ENCODE measurements at places on chromosomes 4 and X. TPM values are rescaled to one million over a fixed set of nuclear protein-coding genes. Genes with fewer than 3 reads are reported as not detected.

DNA sequence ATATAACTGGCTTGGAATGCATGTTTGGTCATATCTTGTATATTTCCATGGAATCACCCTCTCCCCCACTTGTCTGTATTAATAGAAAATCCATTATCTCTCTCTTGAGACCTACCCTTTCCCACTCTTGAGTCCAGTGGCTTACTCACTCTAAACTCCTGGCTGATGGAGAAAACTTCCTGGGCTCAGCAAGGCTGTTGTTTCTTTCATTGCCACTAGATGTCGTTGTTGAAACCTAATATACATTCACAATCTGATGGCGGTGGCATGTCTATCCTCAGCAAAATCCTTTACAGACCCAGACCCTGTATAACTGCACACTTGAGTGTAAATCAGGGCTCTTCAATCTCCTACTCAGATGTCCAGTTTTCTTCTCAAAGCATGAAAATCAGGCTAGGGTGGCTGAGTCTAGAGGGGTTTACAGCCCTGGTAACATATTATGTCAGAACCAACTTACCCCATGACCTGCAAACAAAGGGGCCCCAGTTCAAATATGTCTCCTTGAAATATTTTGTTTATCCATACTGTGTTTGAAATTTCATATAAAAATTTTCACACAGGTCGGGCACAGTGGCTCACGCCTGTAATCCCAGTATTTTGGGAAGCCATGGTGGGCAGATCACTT, 70.0 kb upstream of the FAM241A start:
- DNase-seq: no peak

CSAG1 gene
- not detected for total RNA-seq

TRIM60 gene
- total RNA-seq: not detected

DNA sequence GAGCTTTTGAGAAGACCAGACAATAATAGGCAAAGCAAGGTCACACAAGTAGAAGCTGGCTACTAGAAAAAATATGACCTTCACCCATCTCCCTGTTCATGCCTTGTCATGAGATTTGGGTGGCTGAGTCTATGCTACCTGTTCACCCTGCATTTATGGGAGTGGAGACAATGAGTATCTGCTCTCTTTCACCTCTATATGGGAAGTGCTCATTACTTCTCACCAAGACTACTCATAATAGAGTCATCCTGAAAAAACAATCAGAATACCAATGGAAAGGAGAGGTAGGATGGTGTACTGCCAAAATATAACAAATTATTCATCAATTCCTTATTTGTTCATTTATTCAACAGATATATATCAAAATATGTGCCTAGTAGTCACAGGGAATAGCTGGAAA, 921.8 kb upstream of the INTU start:
- DNase-seq: no peak

- no peak for DNase-seq
Observed at GRCh38 chrX:123884809-123885408, 25.1 kb downstream of the XIAP start.

DNA sequence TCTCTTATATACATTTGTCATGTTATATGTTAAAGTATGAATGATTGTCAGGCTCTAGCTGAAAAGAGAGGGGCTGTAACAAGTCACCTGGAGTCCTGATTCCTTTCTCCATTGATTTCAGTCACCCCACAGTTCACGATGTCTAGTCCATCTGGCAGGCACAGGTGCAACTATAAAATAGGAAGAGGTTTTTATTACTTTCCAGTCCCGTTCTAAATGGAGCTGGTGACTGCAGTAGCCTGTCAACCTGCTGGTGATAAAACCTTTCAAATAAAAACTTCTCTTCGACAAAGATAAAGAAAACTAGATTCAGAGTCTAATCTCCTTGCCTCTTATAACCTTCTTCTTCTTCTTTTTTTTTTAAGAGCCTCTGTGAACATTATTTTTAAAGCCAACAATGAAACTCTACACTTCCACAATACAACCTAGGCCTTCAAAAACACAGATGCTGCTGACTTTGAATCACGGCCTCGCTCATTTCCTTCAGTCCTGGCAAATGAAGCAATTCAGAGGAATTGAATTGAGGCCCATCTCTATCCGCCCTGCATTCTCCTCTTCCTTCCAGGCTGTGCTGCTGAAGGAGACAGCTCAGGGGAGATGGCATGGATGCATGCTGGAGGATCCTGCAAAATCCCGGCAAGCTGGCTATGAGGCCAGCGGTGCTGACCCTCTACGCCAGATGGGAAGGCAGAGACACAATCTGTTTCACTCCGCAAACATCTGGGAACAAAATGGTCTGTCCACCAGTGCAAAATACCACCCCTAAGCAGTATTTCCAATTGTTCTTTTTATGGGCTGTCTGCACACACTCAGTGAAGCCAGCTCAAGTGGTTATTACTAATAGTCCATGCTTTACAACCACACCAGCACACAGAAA, 27.3 kb upstream of the CDKN2AIP start:
- DNase-seq: no peak

- no peak for DNase-seq
Observed at GRCh38 chrX:42739741-42740140, 38.2 kb downstream of the PPP1R2C start.

- no peak for DNase-seq
Observed at GRCh38 chr4:23822181-23822580, 67.7 kb downstream of the PPARGC1A start.

All from thoracic aorta (tissue), 2 donors.